ENCODE measurements at places on chromosomes 1 and 21.
A peak's percentile ranks its signal among the peaks of the same experiment; 100 is the strongest.

- DNase-seq: no peak
These were observed 117.7 kb upstream of the SGIP1 start for GRCh38 chr1:66416295-66416694.

GRCh38 chr1:11316701-11317100 lies 43.7 kb downstream of the UBIAD1 start:
- no peak for DNase-seq

DNA sequence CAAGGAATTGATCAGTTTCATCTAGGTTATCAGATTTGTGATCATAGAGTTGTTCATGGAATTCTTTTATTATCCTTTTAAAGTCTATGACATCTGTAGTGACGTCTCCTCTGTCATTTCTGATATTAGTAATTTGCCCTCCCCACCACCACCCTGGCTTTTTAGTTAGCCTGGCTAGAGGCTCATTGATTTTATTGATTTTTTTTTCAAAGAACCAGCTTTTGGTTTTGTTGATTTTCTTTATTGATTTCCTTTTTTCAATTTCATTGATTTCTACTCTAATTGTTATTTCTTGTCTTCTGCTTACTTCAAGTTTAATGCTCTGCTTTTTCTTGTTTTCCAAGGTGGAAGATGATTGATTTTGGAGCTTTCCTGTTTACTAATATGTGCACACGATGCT lies 23.3 kb upstream of the TBX19 start:
- DNase-seq: no peak

DNA sequence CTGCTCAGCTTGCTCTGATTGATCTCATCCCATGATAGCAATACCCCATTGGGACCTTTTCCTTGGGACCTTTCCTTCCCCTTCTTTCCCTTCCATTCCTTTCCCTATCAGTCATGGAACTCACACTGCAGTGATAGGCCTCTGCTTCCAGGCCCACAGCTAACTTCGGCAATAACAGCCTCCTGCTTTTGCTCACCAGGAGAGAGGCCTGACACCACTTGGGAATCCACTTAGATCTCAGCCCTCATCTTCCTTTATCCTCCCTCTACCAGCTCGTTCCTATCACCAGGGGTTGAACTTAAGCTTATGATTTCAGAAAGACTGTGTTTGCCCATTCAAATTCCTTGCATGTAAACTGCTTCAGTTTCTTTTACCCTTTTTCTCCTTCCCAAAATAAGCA lies 11.0 kb upstream of the TIPRL start:
- DNase-seq: no peak

DNA sequence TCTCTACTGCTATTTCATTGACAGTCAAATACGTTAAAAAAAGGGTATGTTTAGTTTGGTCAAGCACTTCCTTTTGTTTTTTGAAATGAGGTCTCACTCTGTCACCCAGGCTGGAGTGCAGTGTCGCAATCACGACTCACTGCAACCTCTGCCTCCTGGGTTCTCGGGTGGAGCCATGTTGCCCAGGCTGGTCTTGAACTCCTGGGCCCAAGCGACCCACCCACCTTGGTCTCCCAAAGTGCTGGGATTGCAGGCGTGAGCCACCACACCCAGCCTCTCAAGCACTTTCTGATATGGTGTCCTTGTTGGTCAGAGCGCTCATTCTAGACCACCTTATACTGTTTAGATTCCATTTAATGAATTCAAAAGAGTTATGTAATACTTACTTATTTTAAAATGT lies 20.9 kb upstream of the RHBDL2 start:
- no peak for DNase-seq

- no peak for DNase-seq
These were observed 96.7 kb upstream of the SLC44A3 start for GRCh38 chr1:94723463-94723862.

DNA sequence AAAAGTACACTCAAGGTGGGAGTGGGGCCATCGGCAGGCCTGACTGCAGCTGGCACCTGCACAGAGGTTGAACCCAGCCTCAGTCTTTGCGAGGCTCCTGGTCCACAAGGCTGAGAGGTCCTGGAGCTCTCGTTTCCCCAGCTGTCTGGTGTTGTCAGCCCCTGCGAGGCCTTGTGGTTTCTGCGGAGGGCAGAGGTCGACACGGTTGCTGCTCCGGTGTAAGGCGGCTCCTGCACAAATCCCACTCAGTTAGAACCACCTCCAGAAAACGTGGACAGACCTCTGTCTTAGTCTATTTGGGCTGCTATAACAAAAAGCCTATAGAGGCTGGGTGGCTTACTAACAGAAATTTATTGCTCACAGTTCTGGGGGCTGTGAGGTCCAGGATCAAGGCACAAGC lies 5.8 kb downstream of the KIAA1614 start:
- DNase-seq: no peak

GRCh38 chr1:47420547-47420946 lies 4.5 kb downstream of the FOXE3 start:
- DNase-seq: no peak

DNA sequence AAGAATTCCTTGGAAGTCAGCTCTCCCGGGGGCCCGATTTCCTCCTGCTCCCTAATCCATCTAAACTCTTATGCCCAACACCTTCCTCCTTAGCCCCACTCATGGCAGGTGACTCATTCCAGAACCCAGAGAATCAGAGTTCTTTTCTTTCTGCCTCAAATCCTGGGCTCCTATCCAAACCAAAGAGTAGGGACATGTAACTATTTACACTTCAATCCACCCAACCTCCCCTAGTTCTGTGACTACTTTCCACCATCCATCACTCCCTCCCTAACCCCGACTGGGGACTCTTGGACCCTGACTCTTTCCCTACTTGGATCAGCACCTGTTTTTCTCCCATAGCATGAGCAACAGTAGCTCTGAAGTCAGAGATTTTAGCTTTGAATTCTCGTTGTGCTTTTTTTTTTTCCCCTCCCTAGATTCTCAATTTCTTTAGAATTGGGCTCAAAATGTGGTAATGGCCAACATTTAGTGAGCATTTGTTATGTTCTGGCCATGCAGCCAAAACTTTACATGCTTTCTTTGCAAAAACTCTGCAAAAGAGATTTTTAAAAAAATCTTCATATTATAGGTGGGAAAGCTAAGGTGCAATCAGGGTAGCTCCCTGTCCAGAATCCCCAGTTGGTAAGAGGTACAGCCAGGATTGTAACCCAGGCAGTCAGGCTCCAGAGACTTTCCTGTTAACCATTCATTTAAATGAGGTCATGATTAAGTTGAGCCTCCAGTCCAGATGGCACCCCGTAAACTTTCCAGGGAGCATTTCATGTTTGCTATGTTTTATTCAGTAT lies 7.5 kb upstream of the CYP4A11 start:
- no peak for DNase-seq

GRCh38 chr1:231991231-231991630 lies 364.6 kb downstream of the DISC1 start:
- no peak for DNase-seq

DNA sequence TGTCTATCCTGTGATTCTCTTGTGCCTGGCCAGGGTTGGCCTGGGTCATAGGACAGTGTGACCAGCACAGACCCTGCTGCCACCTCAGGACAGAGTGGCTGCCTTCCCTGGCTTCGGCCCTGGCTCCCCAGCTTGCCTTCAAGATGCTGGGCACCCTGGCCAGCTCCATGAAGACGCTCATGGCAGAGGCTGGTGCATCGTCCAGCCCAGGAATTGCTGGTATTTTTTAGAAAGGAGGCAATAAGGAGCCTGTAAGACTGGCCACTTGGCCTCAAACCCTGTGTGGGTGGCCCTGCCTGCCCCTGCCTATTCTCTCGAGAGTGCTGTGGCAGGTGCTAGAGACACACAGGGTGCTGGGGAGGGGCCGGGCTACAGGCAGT lies 70.4 kb upstream of the ACTRT2 start:
- no peak for DNase-seq

- no peak for DNase-seq
These were observed 35.3 kb upstream of the TENT5B start for GRCh38 chr1:27047914-27048313.

DNA sequence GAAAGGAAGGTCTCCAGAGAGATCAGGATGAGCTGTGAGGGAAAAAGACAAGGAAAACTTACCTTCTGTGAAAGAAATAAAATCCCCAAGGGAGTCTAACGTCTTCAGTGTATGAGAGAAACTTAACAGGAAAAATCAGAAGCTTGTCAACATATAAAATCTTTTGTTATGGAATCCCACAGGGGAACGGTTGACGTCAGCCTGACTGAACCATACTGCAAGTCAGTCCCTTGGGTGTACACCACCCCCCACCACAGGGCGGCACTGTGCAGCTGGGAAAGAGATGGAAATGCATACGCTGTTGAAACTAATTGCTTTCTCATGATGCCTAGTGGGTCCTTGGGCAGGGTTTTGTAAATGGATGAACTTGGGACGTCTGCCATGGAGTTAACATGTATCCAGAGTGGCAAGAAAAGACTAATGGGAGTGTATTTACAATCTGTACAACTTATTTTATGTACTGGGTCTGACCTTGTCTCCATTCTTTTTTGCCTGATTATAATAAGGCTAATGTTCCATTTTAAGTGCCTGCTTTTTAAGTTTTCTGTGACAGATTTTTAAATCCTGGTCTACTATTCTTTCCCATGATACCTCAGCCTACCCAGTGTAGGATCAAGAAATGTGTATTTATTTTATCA lies 22.7 kb downstream of the UTP25 start:
- DNase-seq: no peak

- DNase-seq: no peak
These were observed 52.9 kb downstream of the ZNHIT6 start for GRCh38 chr1:85655315-85655714.

GRCh38 chr1:52305417-52306226 lies 60.4 kb downstream of the CC2D1B start:
- no peak for DNase-seq

- no peak for DNase-seq
These were observed 80.8 kb upstream of the GCLM start for GRCh38 chr1:93990010-93990409.

GRCh38 chr1:25006770-25007169 lies 76.7 kb upstream of the RUNX3 start:
- no peak for DNase-seq

GRCh38 chr1:7409278-7409677 lies 361.8 kb upstream of the VAMP3 start:
- DNase-seq: no peak

GRCh38 chr1:90800012-90800717 lies 83.1 kb upstream of the BARHL2 start:
- no peak for DNase-seq

- peak; percentile 39 for DNase-seq
These were observed 60.2 kb upstream of the CFAP126 start for GRCh38 chr1:161427733-161428516.

DNA sequence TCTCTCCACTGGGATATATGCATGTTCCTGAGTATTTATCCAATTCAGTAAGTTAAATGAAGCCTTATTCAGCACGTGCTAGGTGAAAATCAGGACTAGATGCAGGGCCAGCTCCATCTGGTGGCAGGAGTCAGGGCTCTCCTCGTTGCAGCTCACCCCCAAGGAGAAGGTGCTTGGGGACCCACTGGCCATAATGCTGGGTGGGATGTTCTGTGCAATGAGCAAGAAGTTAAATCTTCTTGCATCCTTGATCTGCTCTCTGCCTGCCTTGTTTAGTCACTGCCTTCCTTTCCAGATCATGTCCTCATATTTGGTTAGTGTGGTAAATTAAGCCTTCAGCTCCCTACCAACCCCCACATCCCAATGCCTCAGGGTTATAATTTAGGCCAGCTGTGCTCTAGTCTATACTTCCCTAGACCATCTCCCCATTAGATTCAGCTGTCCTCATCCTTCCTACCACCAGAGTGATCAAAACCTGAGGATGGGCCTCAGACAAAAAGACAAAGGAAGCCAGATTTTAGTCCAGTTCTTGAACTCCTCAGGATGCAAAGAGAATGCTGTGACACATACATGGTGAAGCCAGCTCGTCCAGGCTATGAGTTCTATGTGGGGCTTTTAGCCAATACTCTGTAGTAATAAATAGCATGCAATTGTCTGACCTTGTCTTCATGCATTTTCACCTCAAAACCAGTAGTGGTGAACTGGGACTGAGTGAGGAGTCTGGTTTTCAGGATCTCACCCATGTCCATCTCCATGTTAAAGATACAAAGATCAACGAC lies 55.9 kb downstream of the SEC16B start:
- no peak for DNase-seq

DNA sequence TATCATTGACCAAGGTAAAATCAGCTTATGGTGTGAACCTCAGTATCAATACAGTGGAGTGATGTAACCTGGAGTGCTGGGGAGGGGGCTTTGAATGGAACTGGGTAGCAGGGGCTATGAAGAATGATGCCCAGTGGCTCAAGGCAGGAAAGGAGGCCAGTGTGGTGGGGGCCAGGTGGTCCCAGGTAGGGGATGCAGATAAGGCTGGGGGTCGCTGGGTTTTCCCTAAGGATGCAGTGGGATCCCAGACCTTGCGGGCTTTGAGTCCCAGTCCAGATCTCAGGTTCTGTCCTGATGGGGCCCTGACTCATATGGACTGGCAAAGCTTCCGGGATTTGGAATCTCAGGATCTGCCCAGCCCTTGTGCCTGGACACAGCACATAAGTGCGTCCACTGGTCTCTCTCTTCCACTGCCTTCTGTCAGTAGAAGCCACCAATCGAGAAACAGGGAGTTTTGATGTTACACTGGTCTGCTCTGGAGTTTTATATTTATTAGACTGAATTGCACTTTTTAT lies 52.0 kb downstream of the S100B start:
- DNase-seq: no peak

DNA sequence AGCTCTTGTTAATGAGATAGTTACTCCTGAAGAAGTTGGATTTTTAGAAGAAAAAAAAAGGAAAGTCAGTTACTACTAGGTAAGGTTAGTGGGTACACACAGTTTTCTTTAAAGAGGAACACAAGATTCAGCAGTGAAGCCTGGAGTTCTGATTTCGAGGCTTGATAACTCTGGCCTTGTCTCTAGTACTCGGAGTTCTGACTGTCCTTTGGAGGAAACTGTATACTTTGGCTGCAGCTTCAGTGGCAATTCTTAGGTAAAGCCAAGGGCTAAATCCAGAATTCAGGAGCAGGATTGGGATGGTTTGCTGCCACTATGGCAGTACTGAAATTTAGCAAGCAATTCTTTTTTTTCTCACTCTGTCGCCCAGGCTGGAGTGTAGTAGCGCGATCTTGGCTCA lies 9.2 kb downstream of the ACADM start:
- no peak for DNase-seq

GRCh38 chr1:207079706-207080241 lies 8.9 kb upstream of the C4BPB start:
- DNase-seq: no peak

- no peak for DNase-seq
These were observed 65.5 kb upstream of the BACH1 start for GRCh38 chr21:29233256-29233546.

DNA sequence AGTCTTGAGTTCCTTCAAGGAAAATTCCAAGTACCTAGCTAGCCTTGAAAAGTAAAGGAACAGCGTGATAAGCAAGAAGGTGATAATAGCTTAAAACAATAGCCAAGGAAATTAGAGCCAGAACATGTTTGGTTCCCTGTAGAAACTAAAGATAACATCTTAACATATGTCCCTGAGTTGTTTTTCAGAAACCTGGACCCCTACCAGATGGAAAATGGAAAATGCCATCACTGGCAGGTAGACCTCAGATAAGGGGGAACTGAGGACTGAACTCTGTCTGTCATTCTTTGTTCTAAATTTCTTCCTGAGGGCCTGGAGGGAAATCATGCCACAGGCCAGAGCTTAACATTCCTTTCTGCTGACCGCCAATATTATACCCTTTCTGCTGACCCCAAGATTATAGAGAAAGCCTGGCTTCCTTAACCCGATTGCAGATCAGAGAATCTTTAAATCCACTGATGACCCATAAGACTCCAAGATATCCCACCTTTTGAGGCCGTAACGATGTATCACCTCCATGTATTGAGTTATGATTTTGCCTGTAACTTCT lies 23.4 kb downstream of the CNIH3 start:
- DNase-seq: no peak

GRCh38 chr1:41626616-41627375 lies 142.3 kb upstream of the EDN2 start:
- no peak for DNase-seq

Measured in central memory CD8-positive, alpha-beta T cell (primary cell).